Panc1 (cell line): ENCODE measurements at places on chromosomes 16 and 17. TPM values are rescaled to one million over a fixed set of nuclear protein-coding genes. Genes with fewer than 3 reads are reported as not detected.

Gene DNAI2
- total RNA-seq, result not detected

Gene KREMEN2
- total RNA-seq, result 10.8 TPM

Gene KCNJ2
- total RNA-seq, result 1.5 TPM

Gene SPATA32
- total RNA-seq, result 0.26 TPM

Gene PIK3R6
- not detected for total RNA-seq

Gene FNDC8
- not detected for total RNA-seq

Gene CDH5
- 0.18 TPM for total RNA-seq

Gene RCVRN
- not detected for total RNA-seq

Gene ALOX12
- not detected for total RNA-seq

Gene C17orf78
- total RNA-seq, result not detected

Gene ATP2C2
- 0.67 TPM for total RNA-seq

Gene GRB2
- total RNA-seq, result 148 TPM

Gene FBRS
- total RNA-seq, result 103 TPM

Gene CLEC18A
- 0.46 TPM for total RNA-seq

Gene P2RX1
- total RNA-seq, result not detected

Gene GLIS2
- 87.3 TPM for total RNA-seq

Gene CA4
- 1.4 TPM for total RNA-seq

Gene SLC22A31
- 4.5 TPM for total RNA-seq

Gene TMEM204
- 0.13 TPM for total RNA-seq

Gene HOXB9
- 65.9 TPM for total RNA-seq

Gene DHRS7C
- not detected for total RNA-seq

Gene GALR2
- total RNA-seq, result 0.41 TPM

Gene VTN
- 2.3 TPM for total RNA-seq
